Calu3 (cell line): ENCODE measurements at places on chromosomes 7 and 10.

GRCh38 chr10:102152545-102152890 lies 329 bp downstream of the NOLC1 start:
- peak; percentile 17 for DNase-seq

- DNase-seq = no peak
Observed at GRCh38 chr7:92997152-92997551, 120.6 kb downstream of the SAMD9 start.

DNA sequence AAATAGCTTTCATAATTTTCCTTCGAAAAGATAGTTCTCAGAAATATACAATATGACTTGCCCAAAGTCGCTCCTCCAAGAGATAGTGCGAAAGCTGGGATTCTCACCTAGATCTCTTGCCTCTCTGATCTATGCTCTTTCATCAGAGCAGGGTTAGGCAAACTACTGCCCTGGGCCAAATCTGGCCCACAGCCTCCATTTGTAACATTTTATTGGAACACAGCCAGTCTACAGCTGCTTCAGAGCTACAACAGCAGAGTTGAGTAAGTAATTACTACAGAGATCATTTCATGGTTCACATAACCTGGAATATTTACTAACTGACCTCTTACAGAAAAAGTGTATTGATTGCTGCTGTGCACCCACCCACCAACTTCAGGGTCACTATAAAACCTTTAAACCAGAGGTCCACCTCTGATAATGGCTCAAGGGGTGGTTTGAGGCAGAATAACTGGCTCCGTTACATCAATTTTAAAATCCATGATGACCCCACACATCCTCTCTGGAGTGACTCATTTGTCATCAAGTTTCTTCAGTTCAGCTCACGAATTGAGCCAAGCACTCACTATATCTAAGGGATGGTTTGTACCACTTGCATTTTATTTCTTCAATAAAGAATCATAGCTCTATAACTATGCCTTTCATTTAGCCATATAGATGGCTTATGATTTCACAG lies 1019.0 kb downstream of the XPNPEP1 start:
- DNase-seq = no peak

DNA sequence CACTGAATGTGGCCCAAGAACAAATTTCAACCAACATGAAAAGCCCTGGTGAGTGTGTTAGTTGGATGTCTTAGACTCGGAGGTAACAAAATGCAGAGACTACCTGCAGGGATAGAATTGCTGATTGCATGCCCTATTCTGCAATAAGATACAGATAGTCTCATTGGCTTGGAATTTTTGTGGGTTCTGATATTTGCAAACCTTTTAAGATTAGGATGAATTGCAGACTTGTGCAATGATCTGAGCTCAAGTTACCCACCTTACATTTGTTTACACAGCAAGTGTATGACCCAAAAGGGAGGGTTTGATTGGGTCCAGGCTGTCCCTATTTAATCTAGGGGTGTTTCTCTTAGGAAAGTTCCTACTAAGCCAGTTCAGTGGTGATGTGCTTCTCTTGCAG lies 45.4 kb downstream of the GPR37 start:
- peak; percentile 28 for DNase-seq

GRCh38 chr7:133919810-133920209 lies 207.3 kb upstream of the LRGUK start:
- no peak for DNase-seq

- DNase-seq = peak; percentile 66
Observed at GRCh38 chr7:29988424-29989256, 961 bp downstream of the SCRN1 start.

GRCh38 chr7:100034871-100035510 lies 14.6 kb upstream of the ZSCAN21 start:
- DNase-seq = no peak

DNA sequence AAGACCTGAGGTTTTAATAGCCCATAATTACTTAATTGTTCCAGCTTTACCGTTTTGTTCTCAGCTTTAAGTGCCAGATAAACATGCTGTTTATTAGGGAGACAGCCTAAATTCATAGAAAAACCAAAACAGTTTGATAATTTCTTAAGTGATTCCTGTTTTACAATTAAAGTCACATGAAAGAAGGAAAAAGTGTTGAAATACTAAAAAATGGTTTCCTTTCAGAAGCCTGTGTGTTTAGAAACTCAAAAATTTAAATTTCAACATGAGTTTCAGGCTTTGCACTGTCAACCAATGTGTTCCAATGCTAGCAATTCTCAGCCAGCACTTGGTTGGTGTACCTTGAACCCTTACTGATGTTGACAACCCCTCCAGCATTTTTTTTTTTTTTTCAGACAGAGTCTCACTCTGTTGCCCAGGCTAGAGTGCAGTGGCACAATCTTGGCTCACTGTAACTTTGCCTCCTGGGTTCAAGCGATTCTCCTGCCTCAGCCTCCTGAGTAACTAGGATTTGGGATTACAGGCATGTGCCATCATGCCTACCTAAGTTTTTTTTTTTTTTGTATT lies 135.3 kb downstream of the ICA1 start:
- DNase-seq = no peak

- no peak for DNase-seq
Observed at GRCh38 chr7:122046402-122046801, 97.6 kb downstream of the AASS start.

- no peak for DNase-seq
Observed at GRCh38 chr10:18219146-18219545, 78.9 kb downstream of the CACNB2 start.

GRCh38 chr10:33623669-33624068 lies 289.2 kb upstream of the NRP1 start:
- no peak for DNase-seq

GRCh38 chr10:59016043-59016442 lies 160.4 kb upstream of the PHYHIPL start:
- DNase-seq = no peak

DNA sequence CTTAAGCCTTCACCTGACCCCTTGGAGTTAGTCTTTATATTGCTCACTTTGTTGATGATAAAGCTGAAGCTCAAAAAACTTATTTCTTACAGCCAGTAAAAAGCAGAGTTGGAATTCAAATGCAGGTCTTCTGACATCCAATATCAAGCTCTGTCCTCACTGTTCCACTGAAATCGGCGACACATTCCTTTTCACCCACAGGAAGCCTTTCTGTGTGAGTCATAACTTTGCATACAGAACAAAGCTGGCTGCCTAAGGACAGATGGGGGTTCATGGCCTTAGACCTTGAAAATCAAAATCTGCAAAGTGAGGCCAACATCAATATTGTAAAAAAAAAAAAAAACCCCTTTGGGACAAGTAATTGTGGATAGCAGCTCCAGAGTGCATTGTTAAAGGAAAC lies 21.8 kb upstream of the AKR1B1 start:
- peak; percentile 49 for DNase-seq

DNA sequence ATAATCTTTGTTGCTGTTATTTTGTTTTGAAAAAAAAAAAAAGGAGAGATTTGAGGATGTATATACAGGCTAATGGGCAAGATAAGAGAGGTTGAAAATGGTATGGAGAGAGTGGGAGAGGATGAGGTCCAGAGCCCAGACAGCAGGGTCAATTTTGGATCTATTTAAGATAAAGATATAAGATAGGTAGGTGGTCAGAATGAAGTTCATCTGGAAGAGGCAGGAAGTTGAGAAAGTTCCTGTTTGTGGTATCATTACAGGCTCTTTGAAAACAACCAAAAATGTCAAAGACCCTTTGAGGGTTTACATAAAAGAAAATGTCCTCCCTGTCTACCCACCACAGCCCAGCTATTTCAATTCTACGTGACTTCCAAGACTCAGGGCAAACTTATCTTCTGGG lies 7.5 kb downstream of the CEP41 start:
- DNase-seq = no peak

DNA sequence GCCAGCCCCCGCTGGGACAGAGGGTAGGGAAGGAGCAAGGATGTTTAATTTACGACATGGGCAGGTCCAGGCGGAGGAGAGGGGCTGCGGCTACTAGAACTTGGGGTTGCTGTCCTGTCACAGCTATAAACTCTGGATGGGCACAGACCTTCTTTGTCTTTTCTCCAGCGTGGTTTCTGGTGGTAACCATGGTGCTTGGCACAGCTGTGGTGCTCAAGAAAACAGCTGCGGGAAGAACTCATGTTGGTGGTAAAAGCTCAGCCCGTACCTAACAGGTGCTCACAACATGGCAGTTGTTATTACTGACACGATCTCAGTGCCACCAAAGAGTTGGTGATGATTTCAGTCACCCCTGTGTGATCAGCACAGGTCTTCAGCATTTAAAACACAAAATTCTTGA lies 13.8 kb downstream of the BAIAP2L1 start:
- no peak for DNase-seq

DNA sequence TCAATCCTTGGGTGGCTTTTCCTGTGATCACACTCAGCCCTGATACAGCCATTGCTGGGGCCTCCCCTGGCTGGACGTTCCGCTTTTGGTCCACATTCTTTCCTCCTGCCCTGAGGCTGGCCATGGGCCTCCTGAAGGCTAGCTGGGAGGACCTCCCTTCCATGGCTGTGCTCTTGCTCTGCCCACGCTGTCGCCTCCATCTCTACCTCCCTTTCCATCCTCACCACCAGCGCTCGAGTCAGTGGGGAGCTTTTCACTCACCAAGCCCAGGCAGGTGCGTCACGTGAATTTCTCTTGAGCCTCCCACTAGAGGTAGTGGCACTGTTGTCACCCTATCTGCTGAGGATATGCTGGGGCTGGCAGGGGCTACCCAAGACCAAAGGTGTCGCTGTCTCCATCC lies 85.9 kb downstream of the BMS1 start:
- DNase-seq = no peak

- DNase-seq = peak; percentile 20
Observed at GRCh38 chr7:23294549-23295400, 4.4 kb upstream of the MALSU1 start.

DNA sequence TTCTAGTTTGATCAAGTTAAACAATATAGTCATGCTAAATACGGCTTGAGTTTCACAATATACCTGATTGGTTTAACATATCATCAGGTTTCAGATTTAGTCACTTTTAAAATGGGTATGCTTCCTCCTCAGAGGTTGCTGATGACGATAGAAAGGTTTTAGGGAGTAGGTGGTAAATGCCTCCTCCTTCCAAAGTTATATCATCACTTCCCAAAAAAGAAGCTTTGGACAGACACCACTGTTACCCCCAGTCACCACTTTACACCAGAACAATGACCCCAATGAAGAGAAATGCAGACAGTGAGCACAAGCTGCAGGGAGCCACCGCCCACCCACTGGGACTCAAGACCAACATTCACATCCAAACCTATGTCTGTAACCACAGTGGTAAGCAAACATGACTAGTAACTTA lies 244.6 kb downstream of the SORCS1 start:
- no peak for DNase-seq

DNA sequence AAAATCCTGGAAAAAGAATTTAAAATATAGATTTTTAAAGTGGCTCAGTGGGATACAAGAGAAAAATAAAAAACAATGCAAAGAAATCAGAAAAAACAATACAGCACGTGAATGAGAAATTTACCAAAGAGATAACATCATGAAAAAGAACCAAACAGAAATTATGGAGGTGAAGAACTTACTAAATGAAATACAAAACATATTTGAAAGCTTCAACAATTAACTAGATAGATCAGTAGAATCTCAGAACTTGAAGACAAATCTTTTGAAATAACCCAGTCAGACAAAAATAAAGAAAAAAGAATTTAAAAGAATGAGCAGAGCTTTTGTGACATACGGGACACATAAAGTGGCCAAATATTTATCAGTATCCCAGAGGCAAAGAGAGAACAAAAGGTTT lies 71.2 kb upstream of the DIP2C start:
- DNase-seq = no peak

DNA sequence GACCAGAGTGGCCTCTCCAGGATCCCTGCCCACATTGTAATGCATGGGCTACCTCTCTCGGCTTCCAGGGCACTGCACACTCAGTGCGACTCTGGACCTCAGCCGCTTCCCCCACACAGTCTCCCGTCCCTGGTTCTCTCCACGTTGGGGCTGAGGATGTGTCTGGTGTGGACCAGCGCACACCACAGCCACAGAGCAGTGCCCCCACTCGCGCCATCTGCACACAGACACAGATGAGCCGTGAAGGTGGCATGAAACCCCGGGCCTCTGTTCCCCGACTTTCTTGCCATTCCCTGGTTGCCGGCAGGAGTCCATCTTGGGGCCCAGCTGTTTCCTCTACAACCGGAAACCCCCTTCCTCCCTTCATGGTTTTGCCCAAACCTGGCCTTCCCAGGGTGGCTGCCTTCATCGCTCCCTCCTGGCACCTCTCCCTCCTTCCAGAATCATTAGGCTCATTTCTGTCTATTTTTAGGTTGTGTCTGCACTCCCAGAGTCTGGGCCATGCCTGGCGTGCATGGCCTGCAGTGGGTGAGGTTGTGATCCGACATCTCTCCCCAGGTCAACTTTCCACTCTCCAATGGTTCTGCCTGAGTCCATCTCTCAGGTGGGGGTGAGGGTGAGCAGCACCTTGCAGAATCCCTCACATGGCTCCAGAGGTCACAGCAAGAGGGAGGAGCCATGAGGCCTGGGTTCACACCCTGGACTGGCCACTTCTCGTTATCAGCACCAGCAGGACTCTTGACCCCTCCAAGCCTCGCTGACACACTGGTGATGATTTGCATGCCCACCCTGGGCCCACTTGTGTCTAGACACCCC lies 10.1 kb downstream of the RASGEF1A start:
- DNase-seq = no peak

DNA sequence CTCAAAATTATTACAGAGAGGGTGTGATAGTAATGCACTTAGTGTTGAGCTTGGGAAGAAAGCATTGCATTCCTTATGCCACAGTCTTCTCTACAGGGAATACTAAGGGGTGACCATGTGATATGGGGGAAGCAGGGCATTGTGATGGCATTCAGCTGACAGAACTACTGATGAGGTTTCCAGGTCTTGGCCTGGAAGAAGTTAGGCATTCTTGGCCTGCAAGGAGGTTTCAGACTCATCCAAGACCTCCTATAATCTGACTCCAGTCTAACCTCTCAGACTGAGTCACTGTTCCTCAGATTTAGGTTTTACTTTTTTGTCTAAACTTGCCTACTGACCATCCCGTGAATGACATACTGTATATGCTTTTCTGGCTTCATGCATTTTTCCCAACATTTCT lies 7.9 kb downstream of the STMP1 start:
- no peak for DNase-seq

GRCh38 chr7:56079450-56080185 lies 13.1 kb downstream of the PHKG1 start:
- no peak for DNase-seq

GRCh38 chr10:4813496-4813895 lies 12.5 kb upstream of the AKR1E2 start:
- DNase-seq = no peak
